ENCODE measurements at places on chromosomes 13 and 19.

- DNase-seq: no peak
- no peaks in the 10 kb centered on the region for H3K4me1 ChIP-seq
- H3K36me3 ChIP-seq: no peaks in the 10 kb centered on the region
- H3K27ac ChIP-seq: no peak overlapping the region
- H3K4me3 ChIP-seq: no peak overlapping the region
- peaks cover 11% of the 10 kb centered on the region for H3K27me3 ChIP-seq
Observed at GRCh38 chr19:29379257-29380021, 146.4 kb upstream of the VSTM2B start.

- H3K27ac ChIP-seq: no peak overlapping the region
- H3K36me3 ChIP-seq: no peaks in the 10 kb centered on the region
- H3K4me1 ChIP-seq: no peaks in the 10 kb centered on the region
- no peak for DNase-seq
- peaks cover 8% of the 10 kb centered on the region for H3K27me3 ChIP-seq
- no peak overlapping the region for H3K4me3 ChIP-seq
Observed at GRCh38 chr13:73198991-73199411, 140.2 kb downstream of the KLF5 start.

DNA sequence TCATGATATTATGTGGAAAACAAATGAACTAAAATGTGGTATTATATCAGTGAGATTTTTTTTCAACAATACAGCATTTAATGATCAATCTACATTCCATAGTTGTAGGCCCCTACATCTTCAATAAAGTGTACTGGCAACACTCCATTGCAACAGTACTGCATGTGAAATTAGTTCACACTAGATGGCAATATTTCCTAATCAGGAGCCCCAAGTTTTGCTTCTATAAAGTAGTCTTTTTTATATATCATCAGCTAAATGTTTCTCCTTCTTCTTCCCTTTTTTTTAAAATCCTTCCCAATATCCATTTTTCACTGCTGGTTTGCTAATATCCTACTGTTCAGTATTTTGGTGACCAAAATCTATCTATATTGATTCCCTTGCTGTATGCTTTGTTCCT, 528.3 kb upstream of the ATXN8OS start:
- no peak overlapping the region for H3K4me3 ChIP-seq
- no peaks in the 10 kb centered on the region for H3K4me1 ChIP-seq

DNA sequence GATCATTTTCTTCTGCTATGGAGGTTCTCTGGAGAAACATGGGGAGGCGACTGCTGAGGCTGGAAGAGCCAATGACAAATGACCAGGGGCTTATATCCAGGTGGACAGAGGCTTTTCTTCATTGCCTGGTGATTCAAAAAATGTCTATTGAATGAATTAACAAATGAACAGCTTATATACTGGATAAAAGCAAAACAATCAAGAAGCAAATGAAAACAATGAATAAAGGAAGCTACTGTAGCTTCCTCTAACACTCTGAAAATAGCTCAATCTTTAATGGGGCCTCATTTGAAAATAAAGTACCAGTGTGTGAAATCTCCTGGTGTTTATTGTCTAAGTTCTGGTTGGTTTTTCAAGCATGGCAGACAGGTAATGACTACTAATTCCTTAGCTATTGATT, 167.5 kb upstream of the TMTC4 start:
- H3K36me3 ChIP-seq: no peaks in the 10 kb centered on the region
- H3K4me1 ChIP-seq: no peaks in the 10 kb centered on the region
- DNase-seq: no peak
- no peaks in the 10 kb centered on the region for H3K27me3 ChIP-seq
- no peak overlapping the region for H3K27ac ChIP-seq

DNA sequence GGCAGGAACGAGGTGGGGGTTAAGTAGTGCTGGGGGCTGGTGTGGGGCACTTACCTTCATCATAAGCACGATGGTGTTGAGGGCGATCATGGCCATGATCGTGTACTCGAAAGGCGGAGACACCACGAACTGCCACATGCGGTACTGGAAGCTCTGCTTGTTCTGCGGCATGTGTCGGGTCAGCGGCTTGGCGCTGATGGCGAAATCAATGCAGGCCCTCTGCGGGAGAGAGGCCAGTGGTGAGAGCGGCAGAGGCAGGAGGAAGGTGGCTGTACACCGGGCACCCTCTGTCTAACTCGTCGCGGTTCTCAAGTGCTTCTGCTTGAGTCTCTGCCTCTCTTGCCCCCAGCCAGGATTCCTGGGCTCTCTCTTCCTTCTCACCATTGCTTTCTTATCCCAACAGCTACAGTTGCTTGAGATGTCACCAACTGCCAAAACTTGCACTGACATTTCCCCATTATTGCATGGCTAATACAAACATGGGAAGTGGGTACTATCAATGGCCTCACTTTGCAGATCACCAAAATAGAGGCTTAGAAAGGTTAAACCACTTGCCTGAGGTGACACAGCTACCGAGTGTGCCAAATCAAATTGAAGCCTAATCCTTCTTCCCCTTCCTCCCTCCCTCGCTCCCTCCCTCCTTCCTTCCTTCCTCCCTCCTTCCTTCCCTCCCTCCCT, 105.0 kb downstream of the IER2 start:
- H3K4me3 ChIP-seq: no peak overlapping the region
- no peak for DNase-seq
- no peaks in the 10 kb centered on the region for H3K36me3 ChIP-seq
- H3K27me3 ChIP-seq: peaks cover 4% of the 10 kb centered on the region
- no peaks in the 10 kb centered on the region for H3K4me1 ChIP-seq

DNA sequence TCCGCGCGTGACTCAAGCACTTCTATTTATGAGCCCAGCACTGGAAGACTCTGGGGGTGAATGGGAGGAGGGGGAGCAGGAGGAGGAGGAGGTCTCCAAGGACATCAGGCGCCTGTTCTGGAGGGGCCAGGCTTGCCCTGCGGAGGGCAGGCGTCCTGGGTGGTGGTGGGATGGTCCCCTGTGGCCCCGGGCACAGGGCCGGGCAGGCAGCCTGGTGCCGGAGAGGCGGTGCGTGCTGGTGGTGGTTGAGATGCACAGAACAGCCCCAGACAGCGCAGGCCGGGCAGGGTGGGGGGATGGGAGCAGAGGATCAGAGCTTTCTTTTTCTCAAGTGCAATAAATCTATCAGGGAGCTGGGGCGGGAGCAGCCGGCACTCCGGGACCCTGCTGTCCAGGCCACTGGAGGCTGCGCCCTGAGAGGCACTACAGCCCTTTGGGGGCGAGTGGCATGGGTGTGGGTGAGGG, 14.0 kb downstream of the NKPD1 start:
- peaks cover 5% of the 10 kb centered on the region for H3K27me3 ChIP-seq
- H3K4me1 ChIP-seq: peaks cover 3% of the 10 kb centered on the region
- H3K27ac ChIP-seq: no peak overlapping the region
- DNase-seq: no peak
- no peak overlapping the region for H3K4me3 ChIP-seq

GRCh38 chr19:6728346-6728745, 7.9 kb upstream of the C3 start:
- H3K36me3 ChIP-seq: peaks cover 15% of the 10 kb centered on the region
- H3K27ac ChIP-seq: no peak overlapping the region
- H3K4me3 ChIP-seq: no peak overlapping the region
- DNase-seq: no peak

- no peaks in the 10 kb centered on the region for H3K36me3 ChIP-seq
- H3K27me3 ChIP-seq: no peaks in the 10 kb centered on the region
- DNase-seq: no peak
- H3K4me1 ChIP-seq: no peaks in the 10 kb centered on the region
- no peak overlapping the region for H3K4me3 ChIP-seq
Observed at GRCh38 chr13:59487883-59488282, 675.8 kb downstream of the DIAPH3 start.

GRCh38 chr13:93689333-93689732, 462.7 kb downstream of the GPC6 start:
- no peak overlapping the region for H3K27ac ChIP-seq
- H3K4me3 ChIP-seq: no peak overlapping the region

- no peak for DNase-seq
- H3K27ac ChIP-seq: no peak overlapping the region
- H3K4me3 ChIP-seq: no peak overlapping the region
- no peaks in the 10 kb centered on the region for H3K4me1 ChIP-seq
Observed at GRCh38 chr19:28264556-28264955, 948.4 kb downstream of the UQCRFS1 start.

DNA sequence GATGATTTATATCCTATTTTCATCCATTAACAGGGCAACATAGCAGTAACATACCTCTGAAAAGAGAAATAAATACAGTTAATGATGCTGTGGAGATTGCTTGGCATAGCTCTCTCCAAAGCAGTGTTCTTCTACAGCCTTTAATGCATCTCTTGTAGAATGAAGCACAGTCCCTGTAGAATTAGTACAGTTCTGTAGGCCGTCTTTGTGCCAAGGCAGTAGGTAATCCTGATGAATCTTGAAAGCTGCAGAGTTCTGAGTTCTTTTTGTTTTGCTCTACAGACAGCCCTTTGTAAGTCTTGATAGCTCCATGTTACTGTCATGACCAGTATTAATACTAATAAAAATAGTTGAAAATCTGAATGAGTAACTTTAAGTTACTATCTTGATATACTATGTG, 184.2 kb downstream of the MAB21L1 start:
- no peaks in the 10 kb centered on the region for H3K27me3 ChIP-seq
- no peak overlapping the region for H3K27ac ChIP-seq

DNA sequence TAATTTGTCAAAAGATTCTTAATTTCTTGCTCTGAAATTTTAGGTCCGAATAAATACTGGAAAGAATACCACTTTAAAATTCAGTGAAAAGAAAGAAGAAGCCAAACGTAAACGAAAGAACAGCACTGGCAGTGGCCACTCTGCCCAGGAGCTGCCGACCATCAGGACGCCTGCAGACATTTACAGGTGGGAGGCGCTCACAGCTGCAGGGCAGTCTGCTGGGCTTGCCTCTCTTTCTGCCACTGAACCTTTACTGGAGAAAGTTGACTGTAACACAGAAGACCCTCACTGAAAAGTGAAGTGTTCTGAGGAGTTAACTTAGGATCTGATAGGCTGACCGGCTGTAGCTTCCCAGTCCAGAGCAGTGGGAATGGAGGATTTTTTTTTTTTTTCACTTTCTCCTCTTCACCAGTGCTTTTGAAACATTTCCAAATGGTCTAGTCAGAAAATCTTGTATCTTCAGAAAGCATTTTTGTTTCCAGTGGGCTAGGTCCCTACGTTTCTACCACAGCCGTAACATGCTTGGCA, 69.1 kb downstream of the URI1 start:
- peaks cover 21% of the 10 kb centered on the region for H3K4me1 ChIP-seq
- no peak overlapping the region for H3K27ac ChIP-seq

GRCh38 chr19:49677901-49678674, 1.0 kb downstream of the PRMT1 start:
- peaks cover 15% of the 10 kb centered on the region for H3K36me3 ChIP-seq
- H3K27me3 ChIP-seq: no peaks in the 10 kb centered on the region
- H3K4me1 ChIP-seq: peaks cover 27% of the 10 kb centered on the region
